ENCODE measurements at places on chromosomes 1 and 21.

- DNase-seq: no peak
These were observed 253.8 kb upstream of the RAB4A start for GRCh38 chr1:229017091-229017490.

- DNase-seq: no peak
These were observed 8.9 kb downstream of the PLA2G2F start for GRCh38 chr1:20147846-20148570.

DNA sequence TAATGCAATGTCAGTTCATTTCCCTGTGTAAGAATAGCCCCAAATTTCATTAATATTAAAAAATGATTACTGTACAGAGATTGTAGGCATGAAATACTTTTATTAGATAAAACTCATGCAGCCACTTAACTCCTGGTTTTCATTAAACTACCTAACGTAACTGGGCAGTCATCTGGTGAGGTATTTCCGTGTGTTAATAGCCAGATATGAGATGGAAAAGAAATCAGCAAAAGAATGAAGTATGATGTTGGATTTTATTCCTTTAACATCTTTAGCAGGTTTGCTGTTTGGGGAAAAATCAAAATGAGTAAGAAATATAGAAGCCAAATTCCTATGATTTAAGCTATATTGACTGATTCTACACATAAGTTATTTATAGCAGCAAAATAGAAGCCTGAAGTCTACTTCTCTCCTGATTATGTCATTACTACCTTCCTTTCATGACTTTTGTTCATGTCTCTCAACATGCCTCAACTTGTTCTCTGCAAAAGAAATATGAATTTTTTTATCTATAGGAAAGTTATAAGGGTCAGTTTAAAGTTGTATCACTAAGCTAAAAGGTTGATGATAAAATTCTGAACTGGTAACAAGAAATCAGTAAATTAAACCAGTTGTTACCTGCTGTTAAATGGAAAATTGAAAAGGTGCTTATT is 42.6 kb downstream of the CCDC18 start:
- peak; percentile 5 for DNase-seq

DNA sequence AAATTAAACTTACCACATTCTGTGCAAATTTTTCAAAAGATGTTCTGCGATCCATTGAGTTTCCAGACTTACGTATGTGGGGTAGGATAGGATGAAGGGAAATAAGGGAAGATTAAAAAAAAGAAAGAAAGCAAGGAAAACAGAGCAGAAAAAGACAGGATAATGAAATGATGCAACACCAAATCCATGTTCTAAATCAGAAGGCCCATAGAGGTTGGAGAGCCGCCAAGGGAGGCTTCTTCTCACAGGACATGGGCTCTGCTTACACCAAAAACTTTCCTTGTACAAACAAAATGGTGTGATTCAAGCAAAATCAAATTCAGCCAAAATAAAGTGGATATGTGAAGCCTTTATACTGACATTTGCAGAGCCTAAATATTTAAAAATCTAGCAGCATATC is 189.5 kb upstream of the GREM2 start:
- DNase-seq: no peak

DNA sequence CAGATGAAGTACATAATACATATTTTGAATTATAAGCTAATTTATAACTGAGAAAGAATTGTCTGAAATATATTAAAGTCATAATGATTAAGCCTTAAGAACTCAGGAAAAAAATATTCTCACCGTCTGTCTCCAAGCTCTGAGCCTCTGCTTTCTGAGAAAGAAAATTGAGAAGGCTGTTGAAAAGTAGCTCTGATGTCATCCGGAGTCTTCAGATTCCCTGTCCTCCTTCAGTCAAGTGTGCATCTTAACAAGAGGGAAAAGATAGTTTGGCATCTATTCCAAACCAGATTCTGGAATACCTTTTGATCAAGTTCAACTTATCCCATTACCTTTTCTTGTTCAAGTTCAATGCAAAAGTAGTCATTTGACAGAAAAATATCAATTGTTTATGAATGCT is 50.6 kb downstream of the NRIP1 start:
- no peak for DNase-seq

GRCh38 chr1:167191958-167192357 is 28.7 kb upstream of the POU2F1 start:
- DNase-seq: no peak

GRCh38 chr1:43067977-43068751 is 103.9 kb downstream of the EBNA1BP2 start:
- no peak for DNase-seq

All from RWPE1 (cell line).